ENCODE measurements at places on chromosomes 1 and 21.

GRCh38 chr1:56429288-56429687 lies 150.1 kb downstream of the PLPP3 start:
- DNase-seq = no peak

- DNase-seq = no peak
Measured at GRCh38 chr1:222071387-222071786, 329.5 kb upstream of the DUSP10 start.

GRCh38 chr1:119590393-119590792 lies 57.7 kb downstream of the ZNF697 start:
- no peak for DNase-seq

- DNase-seq = no peak
Measured at GRCh38 chr1:47678464-47678980, 240.7 kb downstream of the FOXD2 start.
